ENCODE measurements at places on chromosomes 7 and 10. TPM values are rescaled to one million over a fixed set of nuclear protein-coding genes. Genes with fewer than 3 reads are reported as not detected.
A peak's percentile ranks its signal among the peaks of the same experiment; 100 is the strongest.

Gene ZNF365
- total RNA-seq = 4.0 TPM

Gene CRTAC1
- total RNA-seq = 16.7 TPM

Gene PPP1R3A
- total RNA-seq = 79.5 TPM

Gene ERV3-1
- total RNA-seq = 11.8 TPM

Gene RNF32
- total RNA-seq = 0.59 TPM

Gene CCL26
- total RNA-seq = 1.6 TPM

- DNase-seq = no peak
Measured at GRCh38 chr7:7757576-7757975, 39.2 kb upstream of the RPA3 start.

DNA sequence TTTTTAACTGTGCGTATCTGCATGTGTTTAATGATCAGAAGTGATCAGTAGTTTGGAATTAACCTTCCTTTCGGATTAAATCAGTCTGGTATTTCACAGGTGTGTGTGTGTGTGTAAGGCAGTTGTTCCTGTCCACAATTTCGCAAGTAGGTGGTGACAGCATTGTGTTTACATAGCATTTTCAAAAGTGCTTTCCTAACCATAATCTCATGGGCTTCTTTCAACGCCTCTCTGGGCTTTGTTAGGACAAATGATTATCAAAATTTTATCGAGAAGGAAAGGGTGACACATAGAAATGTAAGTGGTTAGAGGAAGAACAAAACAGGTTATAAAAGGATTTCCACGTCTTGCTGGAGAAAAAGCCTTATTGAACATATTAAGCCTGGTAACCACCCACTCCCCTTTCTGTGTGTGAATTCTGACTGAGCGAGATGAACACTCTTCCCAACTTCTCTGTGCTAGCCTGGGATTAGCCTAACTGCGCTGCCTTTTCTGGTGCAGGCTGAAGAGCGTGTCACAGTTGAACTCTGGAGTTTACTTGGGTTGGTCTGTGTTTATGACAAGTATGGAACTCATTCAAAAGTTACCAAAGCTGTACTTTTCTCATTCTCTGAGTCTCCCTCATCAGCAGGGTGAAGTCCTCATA, 292.3 kb upstream of the PITRM1 start:
- no peak for DNase-seq

- no peak for DNase-seq
Measured at GRCh38 chr7:96784597-96784996, 75.0 kb upstream of the SEM1 start.

- DNase-seq = no peak
Measured at GRCh38 chr7:129006636-129007414, 48.1 kb downstream of the TNPO3 start.

DNA sequence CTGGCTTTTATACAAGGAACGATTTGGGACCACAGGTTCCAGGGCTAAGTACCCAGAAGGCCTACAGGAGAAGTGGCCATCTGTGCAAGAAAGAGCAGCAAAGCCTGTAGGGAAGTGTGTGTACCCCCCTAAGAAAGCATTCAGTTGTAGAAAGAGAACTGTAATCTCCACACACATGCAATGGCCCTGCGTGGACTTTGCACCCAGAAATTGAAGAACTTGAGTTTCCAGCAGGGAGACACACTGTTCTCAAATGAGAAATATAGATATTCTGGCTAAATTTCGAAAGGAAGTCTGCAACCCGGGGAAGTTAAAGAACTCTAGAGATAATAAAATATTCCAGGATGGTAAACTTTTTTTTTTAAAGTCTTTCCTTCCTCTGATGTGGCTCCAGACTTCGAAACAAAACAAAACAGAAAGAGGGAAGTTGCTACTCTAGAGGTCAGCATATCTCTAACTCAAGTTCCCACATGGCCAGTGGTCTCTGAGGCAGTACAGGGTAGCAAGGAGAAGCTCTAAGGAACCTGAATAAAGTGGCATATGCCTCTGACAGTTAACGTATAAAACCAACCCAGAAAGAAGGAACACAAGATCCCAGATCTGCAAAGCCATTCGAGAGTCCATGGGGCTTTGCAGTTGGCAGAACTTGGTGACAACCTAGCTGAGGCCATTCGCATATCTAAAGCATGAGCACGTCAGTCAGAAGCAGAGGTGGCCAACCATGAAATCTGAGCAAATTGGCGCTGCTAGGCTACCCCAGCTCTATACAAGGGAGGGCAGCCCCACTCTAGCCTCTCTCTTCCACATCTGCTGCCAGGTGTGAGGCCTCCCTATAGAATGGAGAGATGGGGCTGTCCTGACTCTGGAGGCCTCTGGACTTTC, 56.6 kb downstream of the ELMO1 start:
- DNase-seq = no peak

GRCh38 chr7:47991741-47992311, 12.4 kb upstream of the HUS1 start:
- DNase-seq = peak; percentile 95

DNA sequence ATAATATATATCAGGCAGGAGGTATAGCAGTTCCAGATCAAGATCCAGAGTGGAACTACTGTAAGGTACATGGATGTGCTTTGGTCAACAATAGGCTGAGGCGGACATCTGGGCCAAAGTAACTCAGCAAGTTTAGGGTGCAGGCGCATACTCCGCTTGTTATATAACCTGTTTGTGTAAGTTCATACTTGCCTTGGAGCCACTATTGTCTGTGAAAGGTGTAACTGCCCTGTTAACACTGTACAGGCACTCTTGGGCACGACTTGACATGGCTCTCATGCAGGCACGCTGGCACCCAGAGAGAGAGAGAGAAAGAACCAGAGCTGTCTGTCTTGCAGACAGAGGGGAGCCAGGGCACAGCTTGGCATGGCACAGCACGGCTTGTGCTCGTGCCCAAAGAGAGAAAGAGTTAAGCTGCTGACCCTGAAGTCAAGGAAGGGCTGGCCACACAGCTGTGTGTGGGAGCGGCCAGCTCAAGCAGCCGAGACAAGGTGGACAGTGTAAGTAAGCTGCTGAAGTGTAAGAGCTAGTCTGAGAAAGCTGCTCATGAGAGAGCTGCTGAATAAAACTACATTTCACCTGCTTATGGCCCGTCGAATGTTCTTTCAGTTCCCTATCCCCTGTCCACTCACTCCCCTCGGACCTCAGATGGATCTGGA, 47.8 kb upstream of the KAT6B start:
- no peak for DNase-seq

GRCh38 chr7:14023838-14024237, 34.4 kb upstream of the ETV1 start:
- no peak for DNase-seq

DNA sequence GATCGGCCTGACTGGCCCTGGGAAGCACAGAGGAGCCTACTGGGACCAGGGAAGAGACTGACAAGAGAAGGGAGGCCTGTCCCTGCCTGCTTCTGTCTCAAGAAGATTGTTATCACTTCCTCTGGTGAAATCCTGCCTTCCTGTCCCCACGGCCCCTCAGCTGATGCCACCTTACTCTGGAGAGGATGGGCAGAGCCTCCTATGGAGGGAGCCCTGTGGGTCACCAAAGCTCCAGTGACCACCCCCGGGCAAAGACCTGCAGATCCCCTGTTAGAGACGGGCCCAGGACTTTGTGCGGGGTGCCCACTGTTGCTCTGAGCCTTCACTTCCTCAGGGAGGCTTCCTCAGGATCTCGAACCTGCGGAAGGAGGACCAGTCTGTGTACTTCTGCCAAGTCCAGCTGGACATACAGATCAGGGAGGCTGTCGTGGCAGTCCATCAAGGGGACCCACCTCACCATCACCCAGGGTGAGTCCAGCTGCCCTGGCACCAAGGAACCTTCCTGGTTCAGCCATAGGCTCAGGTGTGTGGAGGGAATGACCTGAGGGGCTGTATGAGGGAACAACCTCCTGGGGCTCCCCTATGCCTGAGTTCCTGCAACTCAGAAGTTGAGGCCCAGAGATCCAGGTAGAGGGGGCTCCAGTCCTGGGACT, 1.4 kb upstream of the PILRB start:
- no peak for DNase-seq

GRCh38 chr7:46848944-46849343, 733.0 kb downstream of the TNS3 start:
- no peak for DNase-seq

GRCh38 chr7:13560441-13560840, 429.0 kb downstream of the ETV1 start:
- DNase-seq = no peak

DNA sequence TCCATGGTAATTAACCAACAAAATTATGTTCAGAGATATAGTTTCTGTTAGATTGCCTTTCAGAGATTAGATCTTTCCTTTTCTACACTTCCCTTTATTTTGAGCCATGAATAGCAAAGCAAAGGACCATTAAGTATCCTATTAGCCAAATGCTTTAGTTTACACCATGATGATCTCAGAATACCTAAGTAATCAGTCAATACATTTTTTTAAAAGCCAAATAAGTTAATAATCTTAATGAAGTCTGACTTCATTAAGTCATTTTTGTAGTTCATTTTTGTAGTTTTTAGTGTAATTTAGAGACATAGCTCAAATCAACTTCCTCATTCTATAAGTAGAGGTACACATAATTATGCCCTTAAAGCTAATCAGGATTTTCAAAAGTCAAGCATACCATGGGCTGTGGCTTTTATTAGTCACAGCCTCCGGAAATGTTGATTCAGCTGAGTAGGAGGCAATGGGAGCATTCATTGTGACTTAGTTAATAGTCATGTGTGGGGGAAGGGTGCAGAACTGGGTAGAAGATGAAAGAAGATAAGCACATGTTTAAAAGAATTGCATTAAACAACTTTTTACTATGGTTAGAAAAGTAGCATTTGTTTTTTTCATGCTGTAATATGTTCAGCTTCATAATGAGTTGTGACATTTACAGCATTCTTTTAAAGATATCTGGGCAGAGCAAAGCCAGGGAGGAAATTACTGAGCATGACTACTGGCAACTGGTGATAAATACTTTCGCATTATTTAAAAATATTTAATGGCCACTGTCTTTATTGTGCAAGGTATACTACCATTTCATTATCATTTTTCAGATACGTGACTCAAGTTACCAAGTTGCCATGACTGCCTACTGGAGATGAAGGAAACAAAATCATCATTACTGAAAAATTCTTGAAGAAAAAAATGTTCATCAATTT, 57.3 kb upstream of the CCDC71L start:
- no peak for DNase-seq

GRCh38 chr7:44561962-44562621, 11.6 kb downstream of the DDX56 start:
- DNase-seq = no peak

- no peak for DNase-seq
Measured at GRCh38 chr7:30463405-30464145, 15.0 kb downstream of the NOD1 start.

- no peak for DNase-seq
Measured at GRCh38 chr10:86190291-86190690, 176.3 kb downstream of the GRID1 start.

DNA sequence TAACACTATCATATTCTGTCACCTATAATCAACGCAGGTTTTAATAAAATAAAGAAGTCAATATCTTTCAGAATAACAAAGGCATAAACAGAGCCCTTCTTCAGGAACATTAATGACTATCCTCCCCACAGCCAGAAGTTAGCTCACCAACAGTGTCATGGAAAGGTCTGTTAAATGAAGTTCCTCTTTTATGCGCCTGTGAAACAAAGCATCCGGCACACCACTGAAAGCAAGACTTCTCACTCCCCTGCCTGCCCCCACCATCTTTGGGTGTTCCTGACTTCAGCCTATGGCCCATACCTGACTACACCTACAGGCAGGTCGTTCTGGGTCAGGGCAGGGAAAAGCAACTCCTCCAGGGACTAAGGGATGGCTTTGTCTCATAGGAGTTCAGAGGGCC, 205.4 kb downstream of the FANK1 start:
- no peak for DNase-seq

DNA sequence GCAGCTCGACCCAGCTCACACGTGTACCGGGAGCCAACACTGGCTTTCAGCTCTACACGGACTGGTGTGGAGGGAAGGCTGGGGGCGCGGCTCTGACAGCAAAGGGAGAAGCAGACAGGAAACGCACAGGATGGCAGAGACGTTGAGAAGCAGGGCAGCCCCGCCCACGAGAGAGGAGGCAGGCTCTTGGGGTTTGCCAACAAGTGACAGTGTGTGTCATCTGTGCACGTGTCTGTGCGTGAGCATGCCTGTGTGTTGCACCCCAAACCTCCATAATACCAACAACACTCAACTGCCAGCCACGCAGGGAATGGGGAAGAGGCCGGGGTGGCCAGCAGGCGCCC, 64.4 kb upstream of the PDGFA start:
- peak; percentile 64 for DNase-seq

- peak; percentile 64 for DNase-seq
Measured at GRCh38 chr7:48035967-48036478, 680 bp downstream of the C7orf57 start.

DNA sequence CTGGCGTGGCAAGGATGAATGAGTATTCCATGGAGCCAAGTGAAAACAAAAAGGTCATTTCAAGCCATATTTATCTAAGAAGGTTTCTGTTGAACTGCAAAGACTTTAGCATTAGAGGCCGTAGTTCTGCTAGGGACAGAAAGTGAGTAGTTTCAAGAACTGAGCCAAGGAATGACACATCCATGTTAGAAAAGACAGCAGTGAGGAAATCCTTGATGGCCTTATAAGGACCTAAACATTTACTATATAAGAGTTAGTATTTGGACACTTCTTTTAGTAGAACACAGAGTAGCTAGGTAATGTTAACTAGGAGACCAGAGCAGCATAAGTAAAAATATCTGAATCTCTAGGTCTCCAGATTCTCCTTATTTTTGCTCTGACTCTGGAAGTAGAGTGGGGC, 329.8 kb upstream of the SEMA3D start:
- no peak for DNase-seq

GRCh38 chr7:77982926-77983550, 184.5 kb downstream of the PHTF2 start:
- no peak for DNase-seq

DNA sequence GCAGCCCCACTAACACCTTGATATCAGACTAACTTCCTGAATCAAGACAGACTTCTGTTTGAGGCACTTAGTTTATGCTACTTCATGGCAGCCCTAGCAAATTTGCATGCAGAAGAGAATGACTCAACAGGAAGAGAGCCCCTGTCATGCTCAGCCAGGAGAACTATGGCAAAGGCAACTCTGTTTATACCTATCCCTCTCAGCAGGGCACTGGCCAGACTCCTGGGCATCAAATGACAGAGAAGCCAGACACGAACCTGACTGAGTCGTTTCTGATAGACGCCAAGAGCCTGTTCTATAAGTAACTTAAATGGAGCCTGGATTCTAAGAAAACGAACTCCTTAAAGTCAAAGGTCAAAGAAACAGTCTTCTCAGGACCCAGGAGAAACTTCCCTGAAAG, 50.9 kb upstream of the UNC5B start:
- DNase-seq = no peak

All from right cardiac atrium (tissue), 5 donors.